Stimulated activated CD4-positive, alpha-beta T cell treated with anti-CD3 and anti-CD28 coated beads, Interleukin-4, amount 100 ng/mL, for 48 hours (primary cell): ENCODE measurements at places on chromosomes 6 and 20.
A peak's percentile ranks its signal among the peaks of the same experiment; 100 is the strongest.

- DNase-seq: no peak
Observed at GRCh38 chr6:85191656-85192055, 258.2 kb upstream of the NT5E start.

GRCh38 chr20:57899554-57899953, 189.7 kb upstream of the PMEPA1 start:
- DNase-seq: no peak

DNA sequence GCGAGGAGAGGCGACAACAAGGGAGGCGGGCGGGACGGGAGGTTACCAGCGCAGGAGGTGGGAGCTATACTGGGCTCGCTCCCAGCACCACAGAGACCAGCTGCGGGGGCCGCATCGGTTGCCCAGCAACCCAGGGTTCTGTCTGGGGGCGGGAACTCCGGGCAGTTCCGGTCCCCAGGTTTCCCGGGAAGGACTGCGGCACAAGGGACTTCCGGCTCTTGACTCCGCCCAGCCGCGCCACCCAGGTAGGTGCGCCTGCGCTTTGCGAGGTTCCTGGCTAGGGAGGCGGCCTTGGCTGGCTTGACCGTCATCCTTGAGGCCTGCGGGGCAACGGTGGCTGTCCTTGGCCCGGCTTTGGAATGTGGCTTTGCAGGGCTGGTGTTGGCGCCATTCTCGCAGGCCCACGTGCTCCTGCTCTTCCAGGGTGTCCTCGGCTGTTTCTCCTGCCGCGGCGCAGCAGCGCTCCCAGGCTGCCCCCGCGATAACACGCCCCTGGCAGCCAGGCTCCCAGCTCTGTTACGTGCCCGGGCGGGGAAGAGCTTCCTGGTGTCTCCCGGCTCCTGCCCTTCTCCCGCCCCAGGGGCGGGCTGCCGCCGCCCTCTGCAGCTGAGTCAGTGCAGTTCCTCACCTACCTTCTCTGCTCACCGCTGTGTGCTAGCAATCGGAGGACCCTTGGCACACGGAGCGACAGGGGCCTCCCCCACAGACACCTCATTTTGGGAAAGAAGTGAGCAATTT, at the start of gene RSPH3:
RSPH3 (minus strand) TSS at position 537 of the 738 bp plus-strand sequence. CDS start 652 bp downstream, outside the sequence.
- DNase-seq: peak; percentile 94

- DNase-seq: no peak
Observed at GRCh38 chr6:35093783-35094182, 47.4 kb downstream of the TCP11 start.

DNA sequence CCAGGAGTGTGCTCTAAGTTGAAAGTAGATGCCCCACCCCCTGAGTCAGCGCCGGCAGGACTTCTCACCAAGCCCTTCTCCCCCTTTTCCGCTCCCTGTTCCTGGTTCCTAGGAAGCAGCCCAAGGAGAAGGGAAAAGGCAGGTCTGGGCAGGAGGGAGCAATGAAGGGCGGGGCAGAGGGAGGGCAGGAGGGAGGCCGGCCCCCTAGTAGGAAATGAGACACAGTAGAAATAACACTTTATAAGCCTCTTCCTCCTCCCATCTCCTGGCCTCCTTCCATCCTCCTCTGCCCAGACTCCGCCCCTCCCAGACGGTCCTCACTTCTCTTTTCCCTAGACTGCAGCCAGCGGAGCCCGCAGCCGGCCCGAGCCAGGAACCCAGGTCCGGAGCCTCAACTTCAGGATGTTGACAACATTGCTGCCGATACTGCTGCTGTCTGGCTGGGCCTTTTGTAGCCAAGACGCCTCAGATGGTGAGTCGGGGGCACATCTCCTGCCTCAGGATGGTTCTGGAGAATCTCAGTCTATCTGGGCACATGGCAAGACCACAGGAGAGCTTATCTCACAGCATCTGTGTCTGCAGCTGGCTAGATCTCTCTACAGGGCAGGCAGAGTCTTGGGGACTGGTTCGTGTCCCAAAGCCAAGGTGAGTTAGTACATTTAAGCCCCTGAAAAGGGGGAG, at the start of gene PROCR:
PROCR (plus strand) TSS at position 320 of the 681 bp plus-strand sequence; CDS start at position 403, 83 bp downstream.
- no peak for DNase-seq

DNA sequence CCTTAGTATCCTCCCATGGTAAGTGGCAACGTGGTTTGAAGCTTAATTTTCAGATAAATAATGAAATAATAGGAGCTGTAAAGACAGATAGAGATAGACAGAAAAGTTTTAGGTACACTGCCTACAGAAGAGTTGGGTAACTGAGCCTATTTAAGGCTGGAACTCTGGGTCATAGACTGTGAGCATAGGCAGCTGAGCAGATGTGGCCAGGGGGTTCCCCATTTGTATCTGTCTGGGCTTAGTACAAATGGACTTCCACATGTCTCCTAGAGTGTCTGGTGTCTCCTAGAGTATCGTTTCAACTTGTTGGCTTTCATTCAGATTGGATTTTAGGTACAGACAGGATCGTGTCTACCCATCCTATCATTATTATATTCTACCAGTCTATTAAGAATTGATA, 649.8 kb downstream of the DHX35 start:
- no peak for DNase-seq

GRCh38 chr20:25024171-25024570, 31.6 kb upstream of the APMAP start:
- no peak for DNase-seq

GRCh38 chr20:50930139-50930975, 880 bp downstream of the ADNP start:
- DNase-seq: peak; percentile 19
